ENCODE measurements at places on chromosomes 5 and 9.

DNA sequence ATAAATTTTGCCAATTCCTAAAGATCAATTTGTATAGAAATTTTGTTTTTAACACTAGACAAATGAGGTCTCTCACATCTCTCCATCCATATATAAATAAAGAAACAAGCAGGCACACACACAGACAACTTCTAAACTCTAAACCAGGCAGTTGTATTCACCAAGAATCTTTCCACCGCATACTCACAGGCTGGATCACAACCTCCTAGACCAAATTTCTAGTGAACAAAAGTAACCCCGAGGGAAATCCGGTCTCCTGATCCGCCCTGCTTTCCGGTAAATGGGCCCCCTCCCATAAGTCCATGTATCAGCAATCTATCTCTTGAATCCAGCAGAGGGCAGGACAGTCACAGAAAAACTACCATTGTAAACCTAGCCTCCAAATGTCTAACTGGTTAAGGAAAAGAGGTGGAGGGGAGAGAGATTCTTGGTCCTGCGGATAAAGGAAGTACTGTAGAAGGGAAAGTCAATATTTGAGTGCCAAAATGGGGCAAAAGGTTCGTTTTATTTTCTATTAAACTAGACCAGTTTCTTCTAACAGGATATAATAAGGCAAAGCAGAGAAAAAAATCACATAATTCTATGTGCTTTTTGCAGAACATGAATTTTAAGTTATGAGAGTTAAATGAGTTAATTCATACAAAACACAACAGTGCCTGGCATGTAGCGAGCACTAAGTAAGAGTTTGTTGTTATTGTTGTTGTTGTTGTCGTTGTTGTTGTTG is 4.8 kb upstream of the SMU1 start:
- no peak for DNase-seq

DNA sequence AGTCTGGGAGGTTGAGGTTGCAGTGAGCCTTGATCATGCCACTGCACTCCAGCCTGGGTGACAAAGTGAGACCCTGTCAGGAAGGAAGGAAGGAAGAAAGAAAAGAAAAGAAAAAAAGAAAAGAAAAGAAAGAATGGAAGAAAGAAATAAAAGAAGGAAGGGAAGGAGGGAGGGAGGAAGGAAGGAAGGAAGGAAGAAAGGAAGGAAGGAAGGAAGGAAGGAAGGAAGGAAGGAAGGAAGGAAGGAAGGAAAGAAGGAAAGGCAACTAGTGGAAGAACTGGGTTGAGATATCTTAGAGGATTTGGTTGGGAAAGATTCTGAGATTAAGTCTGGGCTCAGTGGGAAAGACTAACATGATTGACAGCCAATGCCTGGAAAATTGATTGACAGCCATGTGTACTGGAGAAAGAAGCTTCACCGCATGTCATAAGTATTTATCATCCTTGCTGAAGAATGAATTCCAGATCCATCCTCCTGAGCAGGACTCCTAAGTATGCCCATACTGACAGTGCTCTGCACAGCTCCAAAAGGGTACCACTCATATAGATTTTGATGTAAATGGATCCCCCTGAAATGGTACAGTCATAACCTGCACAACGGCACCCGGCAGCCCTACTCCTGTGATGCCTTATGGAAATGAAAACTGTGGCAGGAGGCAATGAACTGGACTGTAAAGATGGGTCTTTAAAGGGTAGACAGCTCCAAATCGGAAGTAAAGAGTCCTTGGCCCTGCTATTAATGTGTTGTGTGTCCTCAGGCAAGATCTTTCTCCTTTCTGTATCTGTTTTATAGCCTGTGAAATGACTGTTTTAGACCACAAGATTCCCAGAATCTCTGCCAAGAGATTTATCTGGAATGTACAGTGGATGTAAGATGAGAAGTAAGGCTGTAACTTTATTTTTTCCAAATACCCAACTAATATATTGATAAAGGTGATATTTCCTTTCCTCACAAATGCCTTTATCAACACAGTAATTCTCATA is 16.9 kb upstream of the ADRA1B start:
- DNase-seq, result no peak

DNA sequence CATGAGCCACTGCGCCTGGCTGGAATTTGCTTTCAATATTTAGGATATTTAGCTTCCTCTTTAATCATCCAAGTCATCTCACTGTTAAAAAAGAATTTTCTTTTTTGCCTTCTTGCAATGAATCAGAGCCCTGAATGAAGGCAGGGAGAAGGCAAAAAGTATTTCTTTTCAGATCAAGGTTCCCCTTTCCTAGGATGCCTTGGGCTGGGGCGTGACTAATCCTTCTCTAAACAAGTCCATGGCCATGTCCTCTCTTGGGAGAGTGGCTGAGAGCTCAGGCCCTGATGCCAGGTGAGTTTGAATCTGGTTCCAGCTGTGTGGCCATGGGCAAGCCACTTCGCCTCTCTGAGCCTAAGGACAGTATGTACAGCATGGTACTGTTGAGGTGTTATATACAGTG is 84.8 kb upstream of the NEURL1B start:
- no peak for DNase-seq

- no peak for DNase-seq
Observed at GRCh38 chr9:13806714-13807113, 507.2 kb downstream of the NFIB start.

DNA sequence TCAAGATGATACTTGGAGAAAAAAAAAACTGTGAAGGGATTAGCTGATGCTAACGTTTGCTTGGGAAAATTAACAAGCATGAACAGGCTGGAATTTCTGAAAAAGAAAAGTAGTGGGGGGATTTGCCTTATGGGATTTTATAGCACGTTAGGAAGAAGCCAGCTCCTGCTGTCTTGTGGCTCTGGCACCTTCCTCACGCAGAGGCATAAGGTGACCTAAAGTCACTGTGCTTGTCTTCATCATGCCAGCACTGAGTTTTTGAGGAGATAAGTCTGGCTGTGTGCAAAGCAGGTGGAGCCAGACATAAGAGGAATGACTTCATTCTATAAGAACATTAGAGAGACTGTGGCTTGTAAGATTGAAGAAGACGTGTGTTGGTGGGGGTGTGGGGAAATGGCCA is 94.4 kb upstream of the MAP1B start:
- no peak for DNase-seq

GRCh38 chr9:121772600-121773285 is 121.3 kb downstream of the DAB2IP start:
- peak; percentile 40 for DNase-seq

GRCh38 chr5:3386637-3387036 is 209.0 kb upstream of the IRX1 start:
- no peak for DNase-seq

DNA sequence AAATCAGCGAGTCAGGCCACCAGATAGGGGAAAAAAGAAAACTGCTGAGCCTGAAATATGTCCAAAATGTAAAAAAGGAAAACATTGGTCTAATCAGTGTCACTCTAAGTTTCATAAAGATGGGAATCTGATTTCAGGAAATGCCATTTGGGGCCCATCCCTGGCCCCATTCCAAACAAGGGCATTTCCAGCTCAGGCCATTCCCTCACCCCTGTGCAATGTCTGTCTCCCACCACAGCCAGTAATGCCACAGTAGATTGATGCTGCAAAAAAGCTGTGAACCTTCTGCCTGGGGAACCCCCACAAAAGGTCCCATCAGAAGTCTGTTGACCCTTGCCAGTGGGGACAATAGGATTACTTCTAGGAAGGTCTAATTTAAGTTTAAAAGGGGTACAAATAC is 199.6 kb downstream of the YTHDC2 start:
- no peak for DNase-seq

DNA sequence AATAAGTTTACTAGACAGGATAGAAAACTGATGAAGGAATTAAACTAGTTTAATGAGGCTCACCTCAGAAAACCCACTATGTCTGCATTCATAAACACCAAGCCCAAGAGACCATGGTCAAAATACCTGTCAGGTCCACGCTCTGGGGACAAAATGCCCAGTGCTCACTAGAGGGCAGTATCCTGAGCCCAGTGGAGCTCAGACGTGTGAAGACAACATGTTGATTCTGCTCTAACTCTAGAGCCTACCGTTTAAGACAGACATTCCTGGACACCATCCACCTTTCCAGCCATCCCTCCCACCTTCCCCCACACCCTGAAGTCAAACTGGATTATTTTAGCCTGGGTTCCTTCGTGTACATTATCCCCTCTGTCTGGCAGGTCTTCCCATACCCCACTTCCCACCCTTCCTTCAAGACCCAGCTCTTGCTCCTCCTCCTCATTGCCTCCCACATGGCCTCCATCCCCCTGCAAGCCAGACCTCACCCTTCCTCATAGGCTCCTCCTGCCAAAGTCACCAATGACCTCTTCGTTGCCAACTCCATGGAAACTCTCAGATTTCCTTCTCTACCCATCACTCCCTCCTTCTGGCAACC is 142.3 kb upstream of the FSTL4 start:
- no peak for DNase-seq

GRCh38 chr5:147509710-147510651 is at the start of gene DPYSL3:
Gene DPYSL3, minus strand, starts transcription at chr5:147510068. Its CDS starts 210 bp downstream, at chr5:147509858.
- DNase-seq, result peak; percentile 45

DNA sequence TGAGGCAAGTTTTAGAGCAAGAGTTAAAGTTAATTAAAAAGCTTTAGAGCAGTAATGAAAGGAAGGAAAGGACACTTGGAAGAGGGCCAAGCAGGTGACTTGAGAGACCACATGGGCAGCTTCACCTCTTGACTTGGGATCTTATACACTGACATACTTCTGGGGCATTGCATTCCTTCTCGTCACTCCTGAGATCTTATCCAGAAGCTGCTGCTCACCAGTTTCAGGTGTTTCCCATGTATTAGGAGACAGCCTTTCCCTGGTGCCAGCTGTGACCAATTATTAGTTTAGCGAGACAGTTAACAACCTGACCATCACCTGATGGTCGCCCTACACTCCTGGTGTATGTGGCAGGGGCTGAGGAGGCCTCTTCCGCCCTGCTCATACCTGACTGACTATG is 382.1 kb downstream of the KDM4C start:
- no peak for DNase-seq

GRCh38 chr5:145637396-145637795 is 197.7 kb downstream of the PRELID2 start:
- DNase-seq, result no peak
